Fibroblast of skin of right quadriceps (primary cell): ENCODE measurements at places on chromosomes 16 and 17.
A peak's percentile ranks its signal among the peaks of the same experiment; 100 is the strongest.

DNA sequence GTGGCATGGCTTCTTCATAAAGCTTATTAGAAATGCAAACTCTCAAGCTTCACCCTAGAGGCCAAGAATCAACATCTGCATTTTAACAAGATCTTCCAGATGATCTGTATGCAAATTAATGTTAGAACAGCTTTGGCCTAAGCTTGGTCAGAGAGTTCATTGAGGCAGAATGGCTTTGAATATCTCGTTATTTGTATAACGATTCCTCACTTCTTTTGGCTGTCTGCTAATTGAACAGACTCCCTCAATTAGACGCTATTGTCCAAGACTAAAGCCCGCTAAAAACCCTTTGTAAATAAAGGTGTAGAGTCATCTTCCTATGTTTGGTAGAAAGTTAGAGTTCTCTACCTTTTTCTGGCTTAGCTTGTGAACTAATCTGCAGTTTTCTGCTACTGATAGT lies 1453.7 kb downstream of the CDH8 start:
- no peak for DNase-seq

GRCh38 chr17:72387969-72388368 lies 267.1 kb downstream of the SOX9 start:
- no peak for DNase-seq

GRCh38 chr17:31388351-31388750 lies 3.1 kb upstream of the RAB11FIP4 start:
- DNase-seq: no peak

- peak; percentile 87 for DNase-seq
Observed at GRCh38 chr16:50603206-50604064, 55.2 kb downstream of the NKD1 start.

DNA sequence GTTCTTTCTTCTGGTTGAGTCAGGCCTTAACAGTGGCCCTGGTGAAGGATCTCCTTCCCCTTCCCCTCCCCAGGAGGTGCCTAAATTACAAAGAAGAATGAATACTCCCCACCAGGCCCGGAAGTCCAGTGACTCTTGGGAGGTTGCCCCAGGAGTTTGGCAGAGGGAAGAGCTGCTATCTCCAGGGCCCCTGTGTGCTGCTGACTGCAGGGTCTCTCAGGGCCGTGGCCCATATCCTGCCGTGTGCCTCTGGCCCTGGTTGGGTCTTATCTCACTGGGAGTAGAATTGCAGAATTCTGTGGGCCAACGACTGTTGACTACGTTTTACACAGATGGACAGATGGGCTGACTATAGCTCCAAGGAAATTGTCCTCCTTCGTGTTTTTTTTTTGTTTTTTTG lies 28.0 kb downstream of the AKAP1 start:
- no peak for DNase-seq

DNA sequence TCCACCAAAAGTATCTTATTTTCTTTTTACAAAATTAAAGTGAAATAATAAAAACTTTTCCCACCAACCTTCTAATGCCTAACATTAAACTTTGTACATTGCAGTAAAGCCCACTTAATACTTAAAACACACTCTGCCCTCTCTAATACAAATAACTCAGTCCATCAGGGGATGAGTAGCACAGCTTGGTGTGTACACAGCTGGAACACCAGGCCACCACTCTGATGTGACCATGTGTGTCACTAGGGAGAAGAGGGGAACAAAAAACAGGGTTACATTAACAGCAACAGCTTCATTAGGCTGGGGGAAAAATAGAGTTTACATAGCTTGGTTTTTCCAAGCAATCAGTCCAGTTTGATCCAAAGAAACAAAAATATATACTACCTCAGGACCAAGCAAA lies 295.0 kb downstream of the CEP112 start:
- DNase-seq: no peak

DNA sequence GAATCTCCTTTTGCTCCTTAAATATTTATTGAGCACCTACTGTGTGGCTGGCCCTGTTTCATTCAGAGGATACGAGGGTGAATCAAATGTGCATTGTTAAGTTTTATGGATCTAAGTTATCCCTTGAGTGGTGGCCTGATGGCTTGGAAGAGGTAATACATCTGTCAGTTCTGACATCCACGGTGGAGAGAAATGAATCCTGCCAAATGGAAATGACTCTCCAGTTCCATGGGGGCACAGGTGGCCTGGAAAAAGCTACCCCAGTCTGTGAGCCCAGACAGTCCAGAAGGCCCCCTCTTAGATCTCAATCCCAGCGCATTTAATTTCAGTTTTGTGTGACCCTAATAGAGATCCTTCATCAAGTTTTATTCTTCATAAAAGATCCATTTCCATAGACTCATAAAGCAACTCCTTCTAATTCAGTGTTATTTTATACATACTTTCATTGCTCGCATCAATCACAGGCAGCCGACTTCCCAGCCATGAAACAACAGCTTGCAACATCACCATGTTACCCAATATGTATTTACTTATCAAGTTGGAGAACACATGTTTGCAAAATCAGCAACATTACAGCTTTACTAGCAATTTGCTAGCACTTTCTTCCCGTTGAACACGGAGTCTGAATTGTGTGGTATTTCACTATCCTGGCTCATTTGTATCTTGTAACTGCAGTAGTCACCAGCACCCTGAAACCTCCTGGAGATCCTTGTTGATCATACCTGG lies 334.8 kb upstream of the HSBP1 start:
- DNase-seq: peak; percentile 58

DNA sequence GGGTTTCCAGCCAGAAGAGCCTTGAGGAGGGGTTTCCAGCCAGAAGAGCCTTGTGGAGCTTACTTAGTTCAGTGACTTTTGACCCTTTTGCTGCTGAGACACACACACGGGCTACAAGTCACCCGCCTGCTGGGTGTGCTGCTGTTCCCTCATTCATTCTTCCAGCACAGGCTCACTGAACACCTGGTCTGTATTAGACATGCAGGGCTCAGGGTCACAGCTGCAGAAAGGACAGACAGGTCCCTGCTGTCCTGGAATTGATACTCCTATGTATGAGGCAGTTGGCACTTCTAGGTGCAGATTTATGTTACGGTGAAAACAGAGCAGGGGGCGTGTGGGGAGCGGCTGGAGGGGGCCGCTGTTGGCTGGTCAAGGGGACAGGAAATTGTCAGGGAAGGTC lies 6.8 kb downstream of the CACNG4 start:
- no peak for DNase-seq

DNA sequence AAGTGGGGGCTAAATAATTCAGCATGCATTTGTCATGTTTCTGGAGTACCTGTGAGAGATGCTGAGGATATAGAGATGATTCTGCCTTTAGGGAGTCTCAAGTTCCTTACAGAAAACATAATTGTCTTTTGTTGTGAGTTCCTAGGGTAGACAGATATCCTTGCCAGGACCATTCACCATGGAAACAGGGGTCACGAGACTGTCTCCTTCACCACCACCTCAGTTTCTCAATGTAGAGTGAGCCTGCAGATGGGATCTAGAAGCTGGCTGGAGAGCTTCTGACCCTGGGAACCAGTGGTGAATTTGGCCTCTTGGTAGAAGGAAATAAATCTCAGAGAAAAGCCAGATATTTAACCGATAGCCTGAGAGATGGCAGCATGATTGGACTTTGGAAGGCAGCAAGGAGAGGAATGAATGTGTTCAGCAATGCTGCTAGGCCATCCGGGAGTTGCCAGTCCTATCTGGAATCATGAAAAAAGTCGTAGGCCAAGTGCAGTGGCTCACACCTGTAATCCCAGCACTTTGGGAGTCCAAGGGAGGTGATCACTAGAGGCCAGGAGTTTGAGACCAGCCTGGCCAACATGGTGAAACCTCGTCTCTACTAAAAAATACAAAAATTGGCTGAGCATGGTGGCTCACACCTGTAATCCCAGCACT lies 7.4 kb upstream of the HDAC5 start:
- no peak for DNase-seq

DNA sequence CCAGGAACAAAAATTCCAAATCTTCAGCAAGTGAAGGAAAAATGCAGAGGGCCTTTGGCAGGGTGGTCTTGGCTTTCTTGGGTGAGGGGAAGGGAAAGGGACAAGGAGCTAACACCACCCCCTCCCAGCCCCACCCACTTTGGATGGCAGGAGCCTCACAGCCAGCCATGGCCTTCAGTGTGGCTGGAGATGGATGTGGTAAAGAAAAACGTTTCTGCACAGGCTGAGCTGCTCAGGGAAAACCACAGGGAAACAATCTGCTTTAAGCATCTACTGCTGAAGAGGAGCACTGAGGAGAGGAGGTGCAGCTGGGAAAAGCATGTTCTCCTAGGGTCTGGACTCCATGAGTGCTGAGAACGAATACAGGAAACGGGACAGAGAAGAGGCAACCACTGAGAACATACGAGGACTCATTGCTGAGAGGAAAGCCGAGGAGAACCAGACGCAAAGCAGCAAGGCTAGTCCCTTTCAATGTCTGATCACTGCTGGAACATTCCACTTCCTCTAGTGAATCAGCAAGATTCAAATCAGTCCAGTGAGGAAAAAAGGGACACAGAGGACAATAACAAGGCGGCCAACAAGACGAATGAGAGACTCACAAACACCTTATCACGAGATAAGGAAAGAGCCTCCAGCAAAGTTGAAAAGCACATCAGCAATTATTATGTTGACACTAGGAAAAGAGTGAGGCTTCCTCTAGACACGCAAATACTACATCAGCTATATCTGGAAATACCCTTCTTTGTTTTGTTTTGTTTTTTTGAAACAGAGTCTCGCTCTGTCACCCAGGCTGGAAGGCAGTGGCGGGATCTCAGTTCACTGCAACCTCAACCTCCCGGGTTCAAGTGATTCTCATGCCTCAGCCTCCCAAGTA lies 41.7 kb downstream of the ZZEF1 start:
- DNase-seq: peak; percentile 3

DNA sequence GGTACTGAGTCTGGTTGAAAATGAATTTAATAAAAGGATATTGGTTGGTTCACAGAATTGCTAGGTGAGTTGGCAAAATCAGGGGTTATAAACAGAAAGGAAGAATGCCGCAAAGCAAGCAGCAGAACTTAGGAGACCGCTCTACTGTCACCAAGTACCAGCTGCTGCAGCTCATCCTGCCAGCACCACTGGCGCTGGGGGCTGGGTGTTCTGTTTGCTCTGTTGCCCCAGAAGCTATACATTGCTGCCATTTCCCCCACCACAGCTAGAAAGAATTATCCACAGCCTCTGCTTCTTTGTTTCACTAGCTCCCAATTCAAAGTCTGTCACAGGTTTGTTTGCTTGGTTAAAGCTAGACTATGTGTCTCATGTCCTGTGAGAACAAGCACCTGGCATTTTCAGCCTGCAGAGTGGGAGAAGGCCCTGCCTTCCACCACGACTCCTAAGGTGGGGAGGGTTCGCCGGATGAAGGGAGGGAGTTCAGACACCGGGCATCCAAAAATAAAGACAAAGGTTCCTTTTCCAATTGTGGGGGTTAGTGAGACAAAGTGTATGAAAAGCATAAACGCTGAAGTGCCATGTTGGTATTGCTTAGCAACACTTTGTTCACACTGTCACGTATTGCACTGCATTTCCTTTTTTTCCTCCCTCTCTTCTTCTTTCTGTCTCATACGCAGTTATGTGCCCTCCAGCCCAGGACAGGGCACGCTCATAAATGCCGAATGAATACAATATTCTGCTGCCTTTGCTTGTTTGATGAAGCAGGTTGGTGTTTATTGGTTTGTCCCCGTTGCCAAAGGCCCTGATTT lies 9.6 kb upstream of the CPD start:
- no peak for DNase-seq

- DNase-seq: peak; percentile 58
Observed at GRCh38 chr17:48612854-48613691, 2.0 kb downstream of the HOXB8 start.

DNA sequence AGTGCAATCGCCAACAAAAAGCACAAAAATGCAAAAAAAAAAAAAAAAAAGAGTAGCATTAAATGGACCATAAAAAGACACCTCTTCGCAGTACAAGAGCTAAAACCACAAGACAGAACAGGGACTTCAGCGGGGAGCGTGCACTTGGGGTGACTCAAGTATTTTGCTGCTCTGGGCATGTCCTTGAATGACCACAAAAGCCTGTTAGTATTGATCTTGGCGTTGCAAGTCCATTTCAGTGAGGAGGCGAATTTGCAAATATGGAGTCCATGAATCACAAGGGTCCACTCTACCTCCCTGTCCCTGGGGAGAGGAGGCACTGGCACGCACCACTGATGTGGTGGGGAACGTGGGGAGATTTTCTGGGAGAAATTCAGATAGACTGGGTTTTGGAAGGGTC lies 78.9 kb downstream of the CNGB1 start:
- DNase-seq: peak; percentile 72

GRCh38 chr16:85822145-85822544 lies 22.6 kb downstream of the COX4I1 start:
- no peak for DNase-seq

DNA sequence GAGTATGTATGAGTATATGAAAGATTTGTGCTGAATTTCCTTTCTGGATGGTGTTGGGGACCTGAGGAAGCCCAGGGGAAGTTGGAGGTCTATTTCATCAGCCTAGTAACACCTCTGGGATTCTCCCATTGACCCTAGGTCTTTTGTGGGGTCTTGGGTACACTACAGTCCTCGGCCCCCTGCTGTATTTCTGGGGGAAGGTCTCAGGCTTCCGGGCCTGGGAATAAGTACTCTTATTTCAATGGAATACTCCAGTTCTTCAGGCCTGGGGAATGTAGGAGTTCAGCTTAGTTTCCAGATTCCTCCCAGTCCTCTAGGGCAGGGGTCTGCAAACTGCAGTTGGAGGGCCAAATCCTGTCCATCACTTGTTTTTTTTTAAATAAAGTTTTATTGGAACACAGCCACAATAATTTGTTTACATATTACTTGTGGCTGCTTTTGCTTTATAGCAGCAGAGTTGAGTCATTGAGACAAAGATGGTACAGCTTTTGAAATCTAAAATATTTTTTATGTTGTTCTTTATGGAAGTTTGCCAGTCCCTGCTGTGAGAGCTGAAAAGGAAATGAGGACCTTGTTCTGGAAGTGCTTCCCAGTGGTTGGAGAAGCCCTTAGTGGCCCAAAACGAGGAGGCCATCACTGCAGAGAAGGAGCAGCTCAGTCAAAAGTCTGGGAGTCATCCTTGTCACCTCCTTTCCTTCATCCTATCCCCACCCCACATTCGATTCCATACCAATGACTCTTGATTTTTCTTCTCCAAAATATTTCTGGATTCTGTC lies 142.5 kb upstream of the HS3ST2 start:
- no peak for DNase-seq
